ENCODE measurements at places on chromosomes 12 and 14. TPM values are rescaled to one million over a fixed set of nuclear protein-coding genes. Genes with fewer than 3 reads are reported as not detected.

GRCh38 chr14:54182419-54183045 is 214.3 kb upstream of the CDKN3 start:
- 0 out of 2 replicates have a peak, but pooled peaks cover 2% of the 10 kb centered on the region for H3K4me1 ChIP-seq
- no peaks in the 10 kb centered on the region for H3K36me3 ChIP-seq
- DNase-seq: peak; percentile 9
- no peak overlapping the region for H3K4me3 ChIP-seq
- no peak overlapping the region for H3K27ac ChIP-seq

GRCh38 chr14:101477648-101478047 is 83.6 kb upstream of the DIO3 start:
- H3K4me3 ChIP-seq: no peak overlapping the region
- no peak for DNase-seq
- H3K27me3 ChIP-seq: peaks cover 9% of the 10 kb centered on the region
- H3K27ac ChIP-seq: no peak overlapping the region
- no peaks in the 10 kb centered on the region for H3K4me1 ChIP-seq
- H3K36me3 ChIP-seq: no peaks in the 10 kb centered on the region

DNA sequence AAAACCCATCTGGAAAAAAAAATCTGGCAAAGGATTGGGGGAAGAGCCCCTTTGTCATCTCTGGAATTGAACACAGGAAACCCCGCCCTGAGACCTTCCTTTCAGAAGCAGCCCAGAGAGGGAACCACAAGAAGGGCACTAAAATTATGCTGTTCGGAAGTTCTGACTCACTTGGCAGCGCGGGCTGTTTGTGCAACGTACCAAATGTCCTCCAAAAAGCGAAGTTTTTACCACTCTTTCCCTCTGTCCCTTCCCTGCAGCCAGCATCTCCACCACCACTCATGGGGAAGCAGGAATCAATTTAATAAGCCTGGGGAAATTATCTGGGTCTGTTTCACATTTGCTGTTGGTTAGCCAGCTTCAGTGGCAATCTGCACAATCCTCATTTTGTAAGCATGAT is 3.2 kb upstream of the SYNE3 start:
- DNase-seq: no peak
- no peaks in the 10 kb centered on the region for H3K36me3 ChIP-seq
- H3K27me3 ChIP-seq: no peaks in the 10 kb centered on the region
- H3K4me3 ChIP-seq: no peak overlapping the region
- no peak overlapping the region for H3K27ac ChIP-seq

Gene FLRT2
- total RNA-seq: 22.7 TPM

DNA sequence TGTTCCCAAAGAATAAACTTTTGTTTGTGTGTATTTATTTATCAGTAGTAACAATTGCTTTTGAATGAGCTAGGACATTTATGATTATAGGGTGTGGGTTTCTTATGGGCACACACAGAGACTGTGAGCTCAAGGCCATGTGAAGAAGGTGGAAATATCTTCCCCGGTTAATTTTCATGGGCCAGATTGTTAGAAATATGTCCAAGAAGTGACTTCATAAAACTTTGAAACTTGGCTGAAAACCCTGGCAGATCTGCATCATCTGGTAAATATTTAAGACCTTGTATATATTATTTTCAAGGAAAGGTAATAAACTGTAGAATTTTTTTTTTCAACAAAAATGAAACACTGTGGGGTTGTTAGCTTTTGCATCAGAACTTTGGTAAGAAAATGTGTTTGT is 53.5 kb upstream of the RNU6-8 start:
- H3K27ac ChIP-seq: no peak overlapping the region
- no peak overlapping the region for H3K4me3 ChIP-seq
- DNase-seq: no peak
- H3K36me3 ChIP-seq: no peaks in the 10 kb centered on the region
- peaks cover 17% of the 10 kb centered on the region for H3K4me1 ChIP-seq
- no peaks in the 10 kb centered on the region for H3K27me3 ChIP-seq

Gene CLEC9A
- total RNA-seq: not detected

DNA sequence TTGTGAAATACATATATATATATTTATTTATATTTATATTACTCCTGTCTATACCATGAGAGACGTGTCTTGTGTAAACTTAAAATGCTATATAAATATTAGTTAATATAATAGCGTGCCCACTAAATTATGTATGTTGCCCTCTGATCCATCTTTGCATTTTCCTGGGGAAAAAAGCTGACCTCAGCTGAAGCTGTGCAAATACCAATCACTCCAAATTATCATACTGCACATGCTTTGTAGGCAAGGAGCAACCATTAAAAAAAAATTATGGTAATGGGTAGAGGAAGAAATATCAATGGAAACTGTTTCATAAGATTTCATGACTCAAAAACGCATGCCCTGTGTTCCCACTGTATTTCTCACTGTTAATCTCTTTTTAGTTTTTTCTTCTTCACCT is 179.8 kb downstream of the ANO4 start:
- no peaks in the 10 kb centered on the region for H3K4me1 ChIP-seq
- no peak overlapping the region for H3K4me3 ChIP-seq
- H3K36me3 ChIP-seq: no peaks in the 10 kb centered on the region
- DNase-seq: no peak
- H3K27me3 ChIP-seq: no peaks in the 10 kb centered on the region

- H3K4me3 ChIP-seq: no peak overlapping the region
- no peaks in the 10 kb centered on the region for H3K4me1 ChIP-seq
- H3K27me3 ChIP-seq: no peaks in the 10 kb centered on the region
- DNase-seq: no peak
These were observed 179.1 kb downstream of the KITLG start for GRCh38 chr12:88401155-88401554.

Gene ACVR1B
- total RNA-seq: 22.4 TPM

Gene DDN
- 5.5 TPM for total RNA-seq

DNA sequence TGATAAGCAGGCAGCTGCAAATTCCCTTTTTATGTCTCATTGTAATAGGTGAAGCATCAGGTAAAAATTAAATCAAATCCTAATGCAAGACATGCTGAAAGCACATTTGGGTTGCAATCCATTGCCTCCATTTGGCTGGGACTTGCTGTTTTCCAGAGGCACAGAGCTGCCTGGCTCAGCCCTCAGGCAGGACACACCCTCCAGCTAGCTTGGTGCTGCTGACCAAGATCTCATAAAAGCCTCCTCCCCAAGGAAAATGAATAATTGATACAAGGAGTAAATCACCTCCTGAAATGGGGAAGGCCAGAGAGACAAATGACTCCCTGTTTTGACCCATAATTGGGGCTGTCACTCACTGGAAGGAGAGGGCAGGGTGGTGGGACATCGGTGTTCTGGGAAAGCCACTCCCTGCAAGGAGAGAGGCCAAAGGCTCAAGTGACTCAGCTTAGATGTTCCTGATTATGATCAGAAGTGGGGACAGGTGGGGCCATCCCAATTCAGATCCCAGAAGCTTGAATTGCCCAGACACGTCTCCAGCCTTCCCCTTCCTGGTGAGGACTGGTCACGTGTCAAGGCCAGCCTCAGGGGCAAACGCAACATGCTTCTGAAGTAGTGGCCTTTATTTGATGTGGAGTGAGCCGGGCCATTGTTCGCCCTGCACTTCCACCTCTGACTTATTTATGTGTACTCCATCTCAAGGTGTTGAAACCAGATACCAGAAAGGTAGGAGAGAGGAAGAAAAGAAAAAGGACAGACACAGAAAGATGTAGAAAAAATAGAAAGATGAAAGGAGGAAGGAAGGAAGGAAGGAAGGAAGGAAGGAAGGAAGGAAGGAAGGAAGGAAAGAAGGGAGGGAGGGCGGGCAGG is 773.7 kb downstream of the BCL11B start:
- H3K4me3 ChIP-seq: no peak overlapping the region
- no peaks in the 10 kb centered on the region for H3K36me3 ChIP-seq
- no peaks in the 10 kb centered on the region for H3K27me3 ChIP-seq
- H3K4me1 ChIP-seq: no peaks in the 10 kb centered on the region
- no peak overlapping the region for H3K27ac ChIP-seq

GRCh38 chr14:86168371-86168770 is 638.4 kb downstream of the FLRT2 start:
- no peak overlapping the region for H3K4me3 ChIP-seq
- no peak overlapping the region for H3K27ac ChIP-seq
- H3K36me3 ChIP-seq: no peaks in the 10 kb centered on the region
- H3K4me1 ChIP-seq: no peaks in the 10 kb centered on the region
- peak; percentile 1 for DNase-seq

Gene TMED8
- total RNA-seq: 13.6 TPM

Gene CD27
- total RNA-seq: 0.15 TPM

Gene NDRG2
- total RNA-seq: 5.8 TPM

GRCh38 chr14:45810152-45810872 is 557.3 kb upstream of the MIS18BP1 start:
- no peaks in the 10 kb centered on the region for H3K4me1 ChIP-seq
- H3K27me3 ChIP-seq: no peaks in the 10 kb centered on the region
- DNase-seq: peak; percentile 44

- no peak overlapping the region for H3K27ac ChIP-seq
- no peaks in the 10 kb centered on the region for H3K4me1 ChIP-seq
- H3K36me3 ChIP-seq: no peaks in the 10 kb centered on the region
- H3K4me3 ChIP-seq: no peak overlapping the region
- no peak for DNase-seq
These were observed 274.7 kb downstream of the NEDD1 start for GRCh38 chr12:97181571-97182265.

- H3K4me3 ChIP-seq: no peak overlapping the region
- no peak for DNase-seq
- no peaks in the 10 kb centered on the region for H3K4me1 ChIP-seq
- H3K27me3 ChIP-seq: no peaks in the 10 kb centered on the region
- H3K27ac ChIP-seq: no peak overlapping the region
- H3K36me3 ChIP-seq: no peaks in the 10 kb centered on the region
These were observed 625.5 kb downstream of the DIO2 start for GRCh38 chr14:79585845-79586244.

DNA sequence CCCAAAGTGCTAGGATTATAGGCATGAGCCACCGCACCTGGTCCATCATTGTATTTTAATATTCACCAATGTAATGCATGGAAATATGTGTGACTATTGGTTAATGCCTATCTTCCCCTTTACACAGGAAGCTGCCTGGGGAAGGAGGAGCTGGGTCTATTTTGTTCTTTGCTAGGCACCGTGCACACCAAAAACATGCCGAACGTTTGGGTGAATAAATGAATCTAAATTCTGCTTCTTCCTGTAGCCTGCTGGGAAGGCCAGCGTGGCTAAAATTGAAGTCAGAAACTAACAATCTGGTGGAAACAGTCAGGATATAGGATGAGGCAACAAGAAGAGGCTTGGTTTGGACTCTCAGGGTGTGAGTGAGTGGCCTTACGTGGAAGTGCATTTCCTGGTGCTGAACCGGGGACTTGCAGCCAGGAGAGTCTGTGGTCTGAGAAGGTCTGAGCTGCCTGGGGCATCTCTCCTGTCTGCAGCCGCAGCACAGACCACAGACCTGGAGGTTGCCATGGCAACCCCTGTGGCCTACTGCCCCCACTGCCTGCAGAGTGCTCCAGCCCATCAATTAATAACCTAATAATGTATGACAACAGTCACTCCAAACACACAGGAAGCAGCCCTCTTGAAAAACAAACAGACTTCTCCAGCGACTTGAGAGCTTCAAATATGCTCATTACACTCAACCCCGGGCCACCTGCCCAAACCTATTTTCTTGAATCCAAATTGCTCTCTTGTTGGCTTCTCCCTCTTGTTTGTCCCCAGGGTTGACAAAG is 5.5 kb upstream of the GPR68 start:
- no peaks in the 10 kb centered on the region for H3K36me3 ChIP-seq
- no peak overlapping the region for H3K4me3 ChIP-seq
- H3K4me1 ChIP-seq: peaks cover 18% of the 10 kb centered on the region
- DNase-seq: peak; percentile 49
- H3K27me3 ChIP-seq: no peaks in the 10 kb centered on the region

- H3K4me1 ChIP-seq: no peaks in the 10 kb centered on the region
- H3K4me3 ChIP-seq: no peak overlapping the region
- no peaks in the 10 kb centered on the region for H3K27me3 ChIP-seq
- H3K27ac ChIP-seq: no peak overlapping the region
These were observed 11.8 kb upstream of the DUSP6 start for GRCh38 chr12:89364058-89364457.

Gene STAC3
- total RNA-seq: 1,199 TPM

- peak; percentile 79 for DNase-seq
- peaks cover 15% of the 10 kb centered on the region for H3K4me1 ChIP-seq
- H3K27me3 ChIP-seq: no peaks in the 10 kb centered on the region
- H3K27ac ChIP-seq: peak overlapping the region; percentile 37
- H3K4me3 ChIP-seq: peak overlapping the region; percentile 4
These were observed 143.7 kb upstream of the FRMD6 start for GRCh38 chr14:51507906-51508511.

DNA sequence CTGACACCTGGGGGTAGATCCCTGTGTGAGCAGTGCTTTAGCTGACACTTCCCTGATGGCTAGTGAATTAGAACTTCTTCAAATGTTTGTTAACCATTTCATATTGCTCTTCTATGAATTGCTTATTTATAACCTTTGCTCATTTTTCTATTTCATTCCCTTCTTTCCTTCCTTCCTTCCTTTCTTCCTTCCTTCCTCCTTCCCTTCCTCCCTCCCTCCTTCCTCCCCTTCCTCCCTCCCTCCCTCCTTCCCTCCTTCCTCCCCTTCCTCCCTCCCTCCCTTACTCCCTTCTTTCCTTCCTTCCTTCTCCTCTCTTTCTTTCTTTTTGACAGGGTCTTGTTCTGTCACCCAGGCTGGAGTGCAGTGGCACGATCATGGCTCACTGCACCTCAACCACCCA is 23.3 kb upstream of the CEP170B start:
- H3K4me1 ChIP-seq: peaks cover 12% of the 10 kb centered on the region
- DNase-seq: no peak
- no peak overlapping the region for H3K4me3 ChIP-seq
- H3K36me3 ChIP-seq: no peaks in the 10 kb centered on the region

GRCh38 chr14:81567302-81567701 is 33.6 kb upstream of the SEL1L start:
- no peak for DNase-seq
- no peaks in the 10 kb centered on the region for H3K27me3 ChIP-seq
- H3K4me3 ChIP-seq: no peak overlapping the region
- H3K4me1 ChIP-seq: no peaks in the 10 kb centered on the region
- no peaks in the 10 kb centered on the region for H3K36me3 ChIP-seq

DNA sequence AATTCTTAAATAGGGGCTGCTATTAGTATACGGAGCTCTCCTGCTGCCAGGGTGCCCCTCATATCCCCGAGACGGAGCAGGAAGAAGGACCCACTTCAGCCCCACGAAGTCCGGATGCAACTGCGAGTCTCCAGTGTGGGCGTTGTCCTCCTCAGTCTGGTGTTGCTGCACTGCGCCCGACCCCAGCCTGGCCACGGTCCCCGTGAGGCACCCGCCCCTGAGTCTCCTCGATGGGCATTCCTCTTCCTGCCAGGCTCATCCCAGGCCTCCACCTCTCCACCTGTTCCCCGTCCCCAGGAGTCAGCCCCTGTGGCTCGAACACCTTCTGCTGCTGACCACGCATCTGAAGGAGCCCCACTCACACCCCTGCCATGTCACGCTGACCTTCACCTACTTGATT is 68.1 kb upstream of the SFSWAP start:
- H3K36me3 ChIP-seq: no peaks in the 10 kb centered on the region
- no peak overlapping the region for H3K27ac ChIP-seq
- H3K4me3 ChIP-seq: no peak overlapping the region
- no peaks in the 10 kb centered on the region for H3K27me3 ChIP-seq

Gene KLRC1
- total RNA-seq: not detected

Gene LRFN5
- 11.1 TPM for total RNA-seq

Gene PKP2
- total RNA-seq: 5.1 TPM

- no peak for DNase-seq
- no peak overlapping the region for H3K4me3 ChIP-seq
- no peaks in the 10 kb centered on the region for H3K36me3 ChIP-seq
- no peaks in the 10 kb centered on the region for H3K27me3 ChIP-seq
These were observed 33.7 kb downstream of the TCTN1 start for GRCh38 chr12:110647631-110648040.

Gene INSM2
- 0.38 TPM for total RNA-seq
